ENCODE measurements at places on chromosomes 2 and 18.

DNA sequence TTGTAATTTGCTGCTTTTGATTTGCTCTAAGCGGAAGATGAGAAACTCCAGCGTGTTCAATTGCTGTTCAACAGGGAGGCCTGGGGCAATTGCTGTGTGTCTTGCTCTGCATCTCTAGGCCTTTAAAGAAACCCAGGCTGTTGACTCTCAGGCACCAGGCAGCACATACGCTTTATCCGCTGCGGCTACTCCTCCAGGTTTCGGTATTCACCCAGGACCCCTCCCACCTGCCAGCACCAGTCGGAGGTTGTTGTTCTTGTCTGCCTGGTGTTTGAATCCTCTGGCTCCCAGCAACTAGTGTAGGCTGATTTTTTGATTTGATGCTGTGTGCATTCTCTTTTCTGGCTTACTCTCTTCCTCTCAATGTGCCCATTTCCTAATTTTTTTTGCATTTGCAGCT, 383.1 kb downstream of the TSN start:
- H3K4me1 ChIP-seq: peaks cover 2% of the 10 kb centered on the region
- H3K36me3 ChIP-seq: no peaks in the 10 kb centered on the region
- H3K27me3 ChIP-seq: peaks cover 5% of the 10 kb centered on the region

DNA sequence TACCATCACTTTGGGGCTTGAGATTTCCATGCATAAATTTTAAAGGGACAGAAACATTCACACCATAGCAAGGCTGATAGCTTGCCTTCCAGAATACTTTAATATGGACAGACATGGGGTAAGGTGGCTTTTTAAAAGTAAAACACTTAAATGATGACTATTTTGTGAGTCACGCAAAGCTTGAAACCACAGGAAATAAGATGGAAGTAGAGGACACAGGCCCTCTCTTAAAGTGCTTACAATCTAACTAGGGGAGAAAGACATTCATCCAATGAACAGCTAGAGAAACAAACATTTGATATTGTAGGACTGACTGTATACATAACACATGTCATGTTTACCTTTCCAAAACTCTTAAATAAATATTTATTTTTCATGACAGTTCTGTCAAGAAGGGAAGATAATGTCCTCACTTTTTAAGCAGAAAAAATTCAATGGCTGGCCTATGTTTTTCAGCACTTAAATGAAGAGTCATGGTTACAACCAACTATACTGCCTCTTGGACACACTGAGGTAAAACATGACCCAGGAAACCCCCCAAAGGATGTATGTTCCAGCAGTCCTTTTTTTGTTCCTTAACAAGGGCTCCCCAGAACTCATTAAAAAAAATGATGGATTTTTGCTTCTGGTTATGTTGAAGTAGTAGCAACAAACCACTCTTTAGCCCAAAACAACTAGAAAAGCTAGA, 120.0 kb upstream of the RBMS1 start:
- H3K27me3 ChIP-seq: peaks cover 8% of the 10 kb centered on the region
- no peak overlapping the region for H3K4me3 ChIP-seq
- H3K36me3 ChIP-seq: no peaks in the 10 kb centered on the region
- no peak overlapping the region for H3K27ac ChIP-seq
- H3K4me1 ChIP-seq: peaks cover 4% of the 10 kb centered on the region
- DNase-seq: no peak

DNA sequence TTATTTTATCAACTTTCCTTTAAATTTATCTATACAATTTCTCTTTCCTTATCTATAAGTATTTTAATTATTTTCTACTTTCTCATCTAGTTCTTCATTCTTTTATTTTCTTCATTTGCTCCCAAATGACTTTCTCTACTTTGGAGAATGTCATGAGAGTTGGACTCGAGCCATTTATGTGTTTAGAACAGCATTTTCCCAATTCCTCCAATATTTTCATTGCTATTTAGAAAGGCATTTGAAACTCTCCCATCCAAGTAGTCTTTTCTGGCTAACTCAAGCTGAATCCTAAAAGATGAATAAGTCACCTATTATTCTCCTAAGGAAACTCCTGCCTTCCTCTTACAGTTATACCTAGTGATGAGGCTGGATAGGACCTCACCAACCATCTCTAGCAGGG, 15.8 kb upstream of the FEZ2 start:
- no peaks in the 10 kb centered on the region for H3K4me1 ChIP-seq
- DNase-seq: no peak
- H3K36me3 ChIP-seq: no peaks in the 10 kb centered on the region
- no peak overlapping the region for H3K4me3 ChIP-seq

DNA sequence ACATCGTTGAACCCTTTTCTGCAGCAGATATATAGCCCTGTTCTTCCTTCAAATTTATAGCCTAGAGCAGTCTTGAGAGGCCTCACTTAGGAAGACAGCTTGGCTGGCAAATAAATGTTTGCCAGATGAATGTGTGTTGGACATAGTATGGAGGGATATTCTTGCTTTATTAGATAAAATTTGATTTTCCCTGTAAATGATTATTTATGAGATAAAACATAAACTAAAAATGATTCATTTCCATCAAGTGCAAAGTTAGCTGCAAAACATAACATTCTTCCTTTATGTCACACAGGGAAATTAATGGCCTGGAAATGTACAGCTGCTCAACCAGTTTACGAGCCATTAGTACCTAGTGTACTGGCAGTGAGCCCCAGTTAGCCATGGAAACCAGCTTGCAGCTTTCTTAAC, 82.5 kb downstream of the LIMS1 start:
- H3K27ac ChIP-seq: peak overlapping the region; percentile 41
- no peak for DNase-seq
- H3K36me3 ChIP-seq: peaks cover 14% of the 10 kb centered on the region
- H3K4me1 ChIP-seq: peaks cover 91% of the 10 kb centered on the region

GRCh38 chr18:28005164-28005563, 171.8 kb downstream of the CDH2 start:
- no peak overlapping the region for H3K4me3 ChIP-seq
- no peaks in the 10 kb centered on the region for H3K4me1 ChIP-seq
- H3K27ac ChIP-seq: no peak overlapping the region
- no peaks in the 10 kb centered on the region for H3K36me3 ChIP-seq
- DNase-seq: no peak
- no peaks in the 10 kb centered on the region for H3K27me3 ChIP-seq

- H3K4me3 ChIP-seq: no peak overlapping the region
- no peaks in the 10 kb centered on the region for H3K27me3 ChIP-seq
- no peak for DNase-seq
- no peaks in the 10 kb centered on the region for H3K36me3 ChIP-seq
These were observed 66.5 kb downstream of the CLHC1 start for GRCh38 chr2:55165626-55166025.

DNA sequence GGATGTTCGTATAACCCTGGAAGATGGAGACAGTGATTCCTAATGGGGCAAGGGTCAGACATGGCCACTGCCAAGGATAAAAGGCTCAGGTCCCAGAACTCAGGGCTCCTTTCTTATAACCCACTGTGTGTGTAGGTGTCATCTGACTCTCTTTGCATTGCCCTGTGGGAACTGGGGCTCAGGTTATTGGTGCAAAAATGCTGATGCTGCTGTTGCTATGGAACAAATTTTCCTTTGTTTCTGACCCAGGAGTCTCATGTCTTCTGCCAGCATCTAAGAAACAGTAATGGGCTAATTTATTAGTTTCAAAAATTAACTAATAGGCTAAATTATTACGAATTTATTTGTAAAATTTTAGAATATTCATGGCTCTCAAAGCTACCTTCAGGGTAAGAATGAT, 24.3 kb upstream of the LDLRAD4 start:
- DNase-seq: no peak
- no peak overlapping the region for H3K27ac ChIP-seq
- peaks cover 4% of the 10 kb centered on the region for H3K36me3 ChIP-seq
- no peaks in the 10 kb centered on the region for H3K4me1 ChIP-seq

- no peak overlapping the region for H3K4me3 ChIP-seq
- no peaks in the 10 kb centered on the region for H3K4me1 ChIP-seq
- no peaks in the 10 kb centered on the region for H3K27me3 ChIP-seq
- no peaks in the 10 kb centered on the region for H3K36me3 ChIP-seq
These were observed 629.6 kb upstream of the VRK2 start for GRCh38 chr2:57417007-57417406.

Measured in activated CD4-positive, alpha-beta memory T cell treated with anti-CD3 and anti-CD28 coated beads, Interleukin-2, amount 10 ng/mL, durations not matched to agents 7 days and 5 days (primary cell).